ENCODE measurements at places on chromosomes 1 and 21. TPM values are rescaled to one million over a fixed set of nuclear protein-coding genes. Genes with fewer than 3 reads are reported as not detected.

DNA sequence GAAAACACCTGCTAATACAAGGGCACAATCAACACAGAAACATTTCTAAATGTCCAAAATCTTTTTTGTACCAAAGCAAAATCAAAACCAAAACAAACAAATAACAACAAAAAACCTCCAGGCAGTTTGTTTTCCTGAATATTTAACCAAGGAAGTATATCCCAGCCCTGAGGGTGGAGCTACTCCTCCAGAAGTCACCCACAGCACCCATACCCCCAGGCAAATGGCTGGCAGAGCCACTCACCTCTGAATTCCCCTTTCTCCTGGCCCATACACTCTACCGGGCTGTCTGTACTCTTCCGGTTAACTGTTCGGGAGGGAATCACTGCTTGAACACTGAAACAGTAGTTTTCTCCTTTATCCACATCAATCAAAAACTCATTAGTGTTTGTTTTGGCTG, 9.5 kb downstream of the F3 start:
- DNase-seq, result no peak

- DNase-seq, result no peak
Measured at GRCh38 chr1:208524376-208524775, 280.2 kb upstream of the PLXNA2 start.

DNA sequence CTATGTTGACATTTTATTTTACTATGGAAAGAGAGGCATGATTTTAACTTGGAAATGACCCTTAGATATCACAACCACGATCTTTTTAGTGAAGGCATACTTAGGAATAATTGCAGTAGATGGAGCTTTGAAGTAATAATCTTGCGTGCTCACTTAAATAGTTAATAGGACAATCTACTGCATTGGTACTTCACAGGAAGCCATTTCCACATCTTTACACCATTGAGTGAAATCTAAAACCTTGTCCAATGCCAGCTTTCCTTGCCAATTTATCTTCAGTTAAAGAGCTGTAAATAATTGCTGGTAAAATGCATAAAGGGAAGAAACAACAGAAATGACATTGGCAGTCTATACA, 586.3 kb downstream of the ADGRL2 start:
- no peak for DNase-seq

GRCh38 chr1:161954466-161954865, 69.2 kb downstream of the OLFML2B start:
- no peak for DNase-seq

GRCh38 chr1:171645553-171646248, 6.8 kb downstream of the MYOC start:
- peak; percentile 93 for DNase-seq

DNA sequence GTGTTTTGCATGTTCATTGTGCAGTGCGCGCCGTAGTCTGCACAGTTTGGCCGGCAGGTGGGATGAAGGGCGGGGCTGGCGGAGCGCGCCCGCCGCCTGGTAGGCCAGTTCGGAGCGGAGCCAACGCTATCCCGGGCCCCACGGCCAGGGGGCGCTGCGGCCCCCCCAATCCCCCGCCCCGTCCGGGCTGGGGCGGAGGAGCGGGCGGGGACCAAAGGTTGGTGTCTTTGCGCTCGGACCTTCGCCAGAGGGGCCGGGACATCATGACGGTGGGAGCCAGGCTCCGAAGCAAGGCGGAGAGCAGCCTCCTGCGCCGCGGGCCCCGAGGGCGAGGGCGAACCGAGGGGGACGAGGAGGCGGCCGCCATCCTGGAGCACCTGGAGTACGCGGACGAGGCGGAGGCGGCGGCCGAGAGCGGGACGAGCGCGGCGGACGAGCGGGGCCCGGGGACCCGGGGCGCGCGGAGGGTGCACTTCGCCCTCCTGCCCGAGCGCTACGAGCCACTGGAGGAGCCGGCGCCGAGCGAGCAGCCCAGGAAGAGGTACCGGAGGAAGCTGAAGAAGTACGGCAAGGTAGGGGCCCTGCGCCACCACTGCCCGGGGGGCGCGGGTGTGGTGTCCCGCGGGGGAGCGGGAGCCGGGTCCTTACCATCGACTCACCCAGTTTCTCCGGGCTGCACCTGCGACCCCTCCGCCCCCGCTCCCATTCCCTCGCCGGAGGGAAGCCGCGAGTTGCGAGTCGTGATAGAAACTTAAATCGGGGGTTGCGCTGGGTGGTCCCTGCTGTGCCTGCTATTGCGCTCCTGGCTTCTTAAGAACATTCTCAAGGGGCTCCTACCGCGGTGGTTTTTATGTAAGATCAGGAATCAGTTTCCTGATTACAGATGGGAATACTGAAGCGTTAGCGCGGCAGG, at the start of gene C1orf115:
Gene C1orf115 (plus strand): TSS at position 224 of the 913 bp plus-strand sequence. CDS start 40 bp downstream, at position 264.
- DNase-seq, result peak; percentile 93

- no peak for DNase-seq
Measured at GRCh38 chr1:174795806-174796205, 203.9 kb upstream of the CACYBP start.

GRCh38 chr1:241934201-241934848, 23.2 kb upstream of the BECN2 start:
- no peak for DNase-seq

GRCh38 chr21:37770461-37770860, 145.8 kb downstream of the KCNJ6 start:
- DNase-seq, result no peak

DNA sequence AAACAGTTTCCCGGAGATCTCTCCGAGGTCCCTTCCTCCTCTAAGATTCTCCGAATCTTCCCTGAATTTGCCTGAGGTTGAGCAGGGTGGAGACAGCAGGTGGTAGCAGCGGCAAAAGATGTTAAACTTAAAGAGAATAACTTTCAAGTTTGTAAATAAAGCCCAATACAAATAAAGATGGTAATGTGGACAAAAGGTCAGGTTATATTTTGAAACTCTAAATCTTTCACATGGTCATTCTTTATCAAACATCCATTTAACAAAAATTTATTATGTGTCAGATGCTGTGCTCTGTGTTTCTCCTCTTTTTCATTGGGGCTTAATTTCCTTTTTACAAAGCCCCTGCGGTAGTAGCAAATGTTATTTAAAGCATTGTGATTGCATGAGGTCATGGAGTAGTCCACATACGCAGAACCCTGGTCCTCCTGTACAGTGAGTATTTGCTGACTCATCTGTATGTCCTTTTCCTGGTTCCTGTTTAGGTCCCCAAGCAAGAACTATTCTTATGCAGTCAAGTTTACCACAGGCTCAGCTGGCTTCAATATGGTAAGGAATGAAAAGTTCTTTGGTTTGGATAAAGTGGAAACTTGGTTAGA, 119.2 kb downstream of the ITSN1 start:
- no peak for DNase-seq

DNA sequence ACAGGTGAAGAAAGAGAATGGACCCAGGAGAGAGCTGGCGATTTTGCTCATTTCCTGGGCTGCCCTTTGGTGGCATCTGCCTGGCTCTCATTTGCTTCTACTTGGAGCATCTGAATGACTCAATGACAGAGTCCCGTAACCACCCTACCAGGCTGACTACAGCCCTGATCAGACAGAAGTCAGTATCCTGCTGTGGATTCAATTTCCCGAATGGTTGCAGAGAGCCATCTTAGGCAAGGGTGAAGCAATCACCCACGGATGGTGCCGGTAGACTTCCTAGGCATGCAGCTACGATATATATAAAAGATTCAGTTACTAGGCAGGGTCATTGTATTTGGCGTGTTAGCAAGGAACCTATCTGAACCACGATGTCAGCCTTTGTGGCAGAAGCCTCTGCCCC, 10.2 kb downstream of the AJAP1 start:
- DNase-seq, result no peak

- DNase-seq, result no peak
Measured at GRCh38 chr1:87154384-87154783, 174.3 kb upstream of the LMO4 start.

- DNase-seq, result no peak
Measured at GRCh38 chr1:221816899-221817298, 75.0 kb upstream of the DUSP10 start.

- no peak for DNase-seq
Measured at GRCh38 chr1:166062421-166063070, 104.3 kb downstream of the FAM78B start.

DNA sequence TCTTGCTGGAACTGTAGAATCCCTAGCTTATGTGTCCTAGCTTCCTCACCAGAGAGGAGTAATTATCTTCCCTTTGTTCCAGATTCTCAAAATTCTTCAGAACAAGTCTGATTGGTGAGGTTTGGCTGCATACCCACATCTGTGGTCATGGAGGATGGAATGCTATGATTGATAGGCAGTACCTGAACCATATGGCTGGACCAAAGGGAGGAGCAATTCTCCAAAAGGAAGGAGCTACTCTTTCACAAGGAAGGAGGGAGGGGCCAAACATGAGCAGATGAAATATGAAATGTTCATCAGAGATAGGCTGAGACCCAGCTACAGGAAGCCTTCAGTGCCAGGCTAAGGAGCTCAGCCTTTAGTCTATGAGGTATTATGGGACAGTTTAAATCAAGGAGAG, 5.0 kb upstream of the RNF19B start:
- no peak for DNase-seq

DNA sequence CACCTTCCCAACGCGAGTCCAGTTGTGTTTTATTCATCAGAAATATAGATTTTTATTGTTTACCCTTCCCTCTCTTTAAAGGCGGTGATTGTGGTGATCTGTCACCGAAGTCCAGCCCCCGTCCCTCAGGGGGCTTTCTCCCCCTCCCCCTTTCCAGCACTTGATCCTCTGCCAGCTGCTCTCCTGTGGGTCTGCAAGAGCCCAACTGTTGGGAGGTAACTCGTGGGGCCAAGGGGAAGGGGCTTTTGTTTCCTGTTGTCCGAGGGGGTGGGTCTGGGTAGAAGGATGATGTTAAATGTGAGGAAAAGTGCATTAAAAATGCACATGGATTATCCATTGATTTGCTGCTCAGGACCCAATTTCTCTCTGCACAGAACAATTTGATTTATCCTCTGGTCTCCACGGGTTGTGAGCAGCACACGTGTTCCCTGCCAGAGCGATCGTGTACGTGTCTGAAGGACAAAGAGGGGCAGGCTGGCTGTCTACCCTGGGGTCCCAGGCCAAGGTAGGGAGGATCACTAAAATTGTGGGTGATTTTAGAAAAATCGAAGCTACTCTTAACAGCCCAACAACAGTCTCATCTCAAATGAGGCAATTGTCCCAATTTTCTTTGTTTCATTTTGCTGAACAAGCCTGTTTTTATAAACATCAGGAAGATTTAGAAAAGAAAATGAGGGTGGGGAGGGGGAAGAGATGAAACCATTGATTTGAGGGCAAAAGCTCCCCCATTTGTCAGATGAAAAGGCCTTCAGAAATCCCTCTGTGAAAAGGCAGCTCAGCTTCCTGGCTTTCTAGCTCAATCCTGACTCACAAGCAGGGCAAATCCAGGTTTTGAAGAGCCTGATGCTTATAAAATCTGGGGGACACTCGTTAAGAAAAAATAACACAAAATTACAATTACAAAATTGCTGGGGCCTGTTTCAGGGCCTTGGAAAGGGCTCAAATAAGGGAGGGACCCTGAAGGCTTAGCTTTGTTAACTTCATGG, 176.2 kb downstream of the RHOU start:
- DNase-seq, result no peak

GRCh38 chr1:53062708-53063591, 937 bp downstream of the PODN start:
- no peak for DNase-seq

Gene AGTRAP
- total RNA-seq, result 73.4 TPM

Gene GNL2
- total RNA-seq, result 26.6 TPM

Gene F5
- 1.2 TPM for total RNA-seq

Gene DENND1B
- total RNA-seq, result 11.2 TPM

Gene OR2T2
- not detected for total RNA-seq

Gene OLFML3
- 109 TPM for total RNA-seq

Measured in esophagus muscularis mucosa (tissue), 4 donors.